NAMALWA (cell line): ENCODE measurements at places on chromosomes 12 and 14.
A peak's percentile ranks its signal among the peaks of the same experiment; 100 is the strongest.

DNA sequence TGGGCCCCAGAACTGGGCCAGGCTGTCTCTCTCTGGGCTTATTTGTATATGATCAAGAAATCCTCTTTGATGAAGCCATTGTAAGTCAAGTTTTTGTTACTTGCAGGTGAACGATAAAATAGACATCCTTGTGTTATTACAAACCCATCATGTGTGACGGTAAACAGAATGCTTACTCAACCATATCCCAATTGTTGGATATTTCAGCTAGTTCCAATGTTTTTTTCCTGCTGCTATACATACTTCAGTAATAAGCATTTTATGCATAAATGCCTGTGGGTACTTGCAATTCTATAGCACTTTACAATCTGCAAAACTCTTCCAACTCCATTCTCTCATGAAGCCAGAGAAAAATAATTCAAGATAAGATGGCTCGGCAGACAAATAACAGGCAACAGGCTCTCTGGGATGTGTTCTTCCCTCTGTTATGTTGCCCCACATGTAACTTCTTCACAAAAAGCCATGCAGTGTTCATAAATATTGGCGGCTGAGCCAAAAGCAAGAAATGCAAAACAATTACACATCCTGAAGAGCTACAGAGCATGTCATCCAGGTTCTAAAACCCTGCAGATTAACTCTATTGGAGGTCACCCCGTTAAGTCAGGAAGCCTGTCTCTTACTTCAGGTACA lies 69.5 kb downstream of the CLMN start:
- no peak for DNase-seq

GRCh38 chr14:92340931-92341330 lies 18.0 kb downstream of the SLC24A4 start:
- no peak for DNase-seq

- DNase-seq = peak; percentile 66
Observed at GRCh38 chr14:31410048-31410650, 10.2 kb downstream of the HEATR5A start.

GRCh38 chr12:130764475-130765185 lies 48.5 kb upstream of the RIMBP2 start:
- DNase-seq = peak; percentile 79
